Activated T-helper 17 cell treated with anti-CD3 and anti-CD28 coated beads, Interleukin-2, amount 50 U/mL, for 72 hours (primary cell): ENCODE measurements at places on chromosomes 16 and 17. TPM values are rescaled to one million over a fixed set of nuclear protein-coding genes. Genes with fewer than 3 reads are reported as not detected.

- H3K27me3 ChIP-seq = no peaks in the 10 kb centered on the region
- no peak for ATAC-seq
- H3K4me1 ChIP-seq = no peaks in the 10 kb centered on the region
- no peak overlapping the region for H3K27ac ChIP-seq
These were observed 1.1 kb upstream of the KPNA2 start for GRCh38 chr17:68034452-68034776.

DNA sequence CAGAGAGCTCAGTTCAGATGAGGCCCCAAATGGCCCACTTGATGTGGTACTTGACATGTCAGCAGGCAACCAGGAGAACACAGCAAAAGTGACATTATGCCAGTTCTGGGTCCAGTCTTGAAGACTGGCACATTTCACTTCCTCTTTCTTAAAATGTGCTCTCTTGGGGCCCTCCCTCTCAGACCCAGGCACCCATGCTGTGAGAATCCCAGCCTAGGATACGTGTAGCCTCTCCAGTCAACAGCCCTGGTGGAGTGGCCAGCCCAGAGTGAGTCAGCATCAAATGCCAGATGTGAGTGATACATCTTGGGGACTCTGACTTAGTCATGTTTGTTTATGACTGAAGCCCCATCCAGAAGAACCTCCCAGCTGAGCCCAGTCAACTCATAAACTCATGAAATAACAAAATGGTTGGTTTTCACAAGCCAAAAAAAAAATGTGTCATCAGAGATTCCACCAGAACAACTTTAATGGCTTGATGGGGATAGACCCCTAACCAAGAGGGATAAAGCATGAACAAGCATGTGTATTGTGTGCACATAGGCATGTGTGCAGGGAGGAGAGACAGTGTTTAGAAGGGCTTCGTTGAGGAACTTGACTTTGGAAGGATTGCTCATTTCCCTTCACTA, 82.5 kb upstream of the TNRC6C start:
- H3K27ac ChIP-seq = peak overlapping the region; percentile 23
- H3K4me3 ChIP-seq = no peak overlapping the region

- peaks cover 34% of the 10 kb centered on the region for H3K27me3 ChIP-seq
- H3K36me3 ChIP-seq = no peaks in the 10 kb centered on the region
These were observed 84.9 kb downstream of the HS3ST2 start for GRCh38 chr16:22898874-22899348.

- no peak overlapping the region for H3K4me3 ChIP-seq
- no peak overlapping the region for H3K27ac ChIP-seq
- H3K4me1 ChIP-seq = peaks cover 10% of the 10 kb centered on the region
- ATAC-seq = no peak
- no peaks in the 10 kb centered on the region for H3K27me3 ChIP-seq
These were observed 19.0 kb downstream of the LMF1 start for GRCh38 chr16:951660-952301.

GRCh38 chr16:53042235-53042701, 10.4 kb downstream of the CHD9NB start:
- no peak overlapping the region for H3K27ac ChIP-seq
- H3K4me1 ChIP-seq = no peaks in the 10 kb centered on the region
- no peak overlapping the region for H3K4me3 ChIP-seq
- no peak for ATAC-seq
- no peaks in the 10 kb centered on the region for H3K36me3 ChIP-seq

Gene TEX2
- total RNA-seq = 9.4 TPM

- peak overlapping the region; percentile 99 for H3K4me3 ChIP-seq
- no peaks in the 10 kb centered on the region for H3K27me3 ChIP-seq
- peak overlapping the region; percentile 100 for H3K27ac ChIP-seq
- H3K36me3 ChIP-seq = peaks cover 53% of the 10 kb centered on the region
- H3K4me1 ChIP-seq = peaks cover 25% of the 10 kb centered on the region
These were observed 878 bp downstream of the HEXIM1 start for GRCh38 chr17:45149037-45149668.

Gene CRYBA1
- total RNA-seq = not detected

- H3K4me1 ChIP-seq = peaks cover 33% of the 10 kb centered on the region
- H3K36me3 ChIP-seq = peaks cover 7% of the 10 kb centered on the region
- ATAC-seq = no peak
These were observed 60.0 kb downstream of the RPTOR start for GRCh38 chr17:80604670-80605010.

Gene NEK8
- total RNA-seq = 4.9 TPM

Gene C17orf67
- 5.6 TPM for total RNA-seq

DNA sequence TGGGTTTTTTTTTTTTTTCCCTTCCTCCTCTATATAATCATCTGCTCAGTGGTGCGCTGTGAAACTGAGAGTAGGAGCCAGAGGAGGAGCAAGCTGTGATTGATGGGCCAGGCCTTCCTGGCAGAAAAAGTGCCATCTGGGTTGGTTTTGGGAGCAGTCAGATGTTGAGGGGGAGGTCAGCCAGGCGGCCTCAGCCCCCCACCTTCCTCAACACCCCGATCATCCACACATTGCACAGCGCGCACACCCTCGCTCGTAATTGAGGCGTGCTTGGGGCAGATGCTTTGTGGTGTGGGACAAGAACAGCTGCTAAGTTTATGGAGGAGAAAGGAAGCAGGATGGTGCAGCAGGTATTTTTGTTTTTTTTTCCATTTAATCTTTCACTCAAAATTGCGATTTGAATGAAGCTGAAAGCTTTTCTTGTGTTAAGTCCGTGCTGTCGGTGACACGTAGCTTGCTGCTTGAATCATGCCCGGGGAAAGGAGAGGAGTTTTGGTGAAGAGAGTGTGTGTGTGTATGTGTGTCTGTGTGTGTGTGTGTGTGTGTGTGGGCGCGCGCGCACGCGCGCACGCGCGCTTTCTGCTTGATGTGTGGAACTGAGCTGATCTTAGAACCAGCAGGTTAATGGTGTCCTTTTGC, 177.4 kb downstream of the RBFOX1 start:
- H3K27ac ChIP-seq = no peak overlapping the region
- no peaks in the 10 kb centered on the region for H3K27me3 ChIP-seq
- H3K36me3 ChIP-seq = no peaks in the 10 kb centered on the region
- H3K4me3 ChIP-seq = no peak overlapping the region

- H3K27me3 ChIP-seq = no peaks in the 10 kb centered on the region
- no peak for ATAC-seq
- no peak overlapping the region for H3K27ac ChIP-seq
These were observed 32.2 kb downstream of the ARHGAP44 start for GRCh38 chr17:12821376-12821940.

DNA sequence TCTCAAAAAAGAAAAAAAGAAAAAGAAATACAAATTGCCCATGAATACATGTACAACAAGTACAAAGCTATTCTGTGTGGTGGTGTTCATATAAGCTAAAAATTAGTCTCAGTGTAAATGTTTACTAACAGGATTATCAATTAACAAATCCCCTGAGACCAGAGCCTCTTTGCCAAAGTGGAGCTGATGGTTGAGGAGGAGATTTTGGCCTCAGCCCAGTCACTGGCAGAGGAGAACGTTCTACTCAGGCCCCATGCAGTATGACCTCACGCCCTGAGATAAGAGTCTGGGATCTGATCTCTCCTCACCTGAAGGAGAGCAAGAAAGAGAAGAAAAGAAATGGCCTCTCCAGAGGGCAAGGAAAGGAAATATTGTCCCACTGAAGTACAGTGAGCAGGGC, 35.5 kb upstream of the NOL11 start:
- no peaks in the 10 kb centered on the region for H3K27me3 ChIP-seq
- peak overlapping the region; percentile 56 for H3K27ac ChIP-seq
- H3K4me1 ChIP-seq = no peaks in the 10 kb centered on the region

GRCh38 chr17:44636562-44636961, 19.7 kb upstream of the MEIOC start:
- no peak for ATAC-seq
- no peak overlapping the region for H3K27ac ChIP-seq
- H3K36me3 ChIP-seq = no peaks in the 10 kb centered on the region
- no peak overlapping the region for H3K4me3 ChIP-seq
- H3K4me1 ChIP-seq = no peaks in the 10 kb centered on the region

DNA sequence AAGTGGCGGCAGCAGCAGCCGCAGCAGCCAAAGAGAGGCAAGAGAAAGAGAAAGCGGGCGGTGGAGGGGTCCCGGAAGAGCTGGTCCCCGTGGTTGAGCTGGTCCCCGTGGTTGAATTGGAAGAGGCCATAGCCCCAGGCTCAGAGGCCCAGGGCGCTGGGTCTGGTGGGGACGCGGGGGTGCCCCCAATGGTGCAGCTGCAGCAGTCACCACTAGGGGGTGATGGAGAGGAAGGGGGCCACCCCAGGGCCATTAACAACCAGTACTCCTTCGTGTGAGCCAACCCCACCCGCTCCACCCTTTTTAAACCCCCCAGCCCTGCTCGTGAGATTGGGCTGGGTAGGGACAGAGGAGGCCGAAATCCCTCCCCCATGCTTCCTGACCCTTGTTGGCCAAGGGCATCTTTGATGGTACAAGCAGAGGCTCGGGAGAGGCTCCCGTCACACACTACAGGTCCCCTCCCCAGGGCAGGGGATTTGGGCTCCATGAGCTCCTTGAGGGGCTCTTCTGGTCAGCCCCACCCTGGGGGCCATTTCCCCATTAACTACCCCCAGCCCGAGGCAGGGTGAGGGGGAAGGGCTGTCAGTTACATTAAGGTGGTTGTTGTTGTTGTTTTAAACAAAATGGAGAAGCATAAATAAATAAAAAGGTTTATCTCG, 4.6 kb upstream of the ATP2A1 start:
- peaks cover 4% of the 10 kb centered on the region for H3K4me1 ChIP-seq
- H3K36me3 ChIP-seq = peaks cover 41% of the 10 kb centered on the region
- no peak overlapping the region for H3K4me3 ChIP-seq
- peak; percentile 75 for ATAC-seq
- H3K27ac ChIP-seq = no peak overlapping the region

- peaks cover 31% of the 10 kb centered on the region for H3K27me3 ChIP-seq
- H3K4me3 ChIP-seq = no peak overlapping the region
- H3K36me3 ChIP-seq = no peaks in the 10 kb centered on the region
These were observed 95.8 kb upstream of the MPHOSPH6 start for GRCh38 chr16:82265809-82266208.

Gene CEP295NL
- not detected for total RNA-seq

DNA sequence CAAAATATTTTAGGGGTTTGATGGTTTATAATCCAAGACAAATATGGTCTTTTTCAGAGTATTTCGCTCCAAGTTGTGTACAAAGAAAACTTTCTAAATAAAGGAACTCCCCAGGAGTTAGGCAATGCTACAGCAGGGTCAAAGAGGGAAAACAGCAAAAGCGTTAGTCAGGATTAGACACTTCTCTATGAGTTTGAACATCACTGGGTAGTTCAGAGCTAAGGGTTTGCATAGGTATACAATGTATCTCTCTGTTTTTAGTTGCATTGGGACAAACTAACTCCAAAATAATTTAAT, 34.8 kb downstream of the FAM20A start:
- H3K4me3 ChIP-seq = no peak overlapping the region
- H3K36me3 ChIP-seq = no peaks in the 10 kb centered on the region
- ATAC-seq = no peak
- no peak overlapping the region for H3K27ac ChIP-seq
- peaks cover 8% of the 10 kb centered on the region for H3K27me3 ChIP-seq
